Activated naive CD4-positive, alpha-beta T cell treated with Interleukin-2 at 50 U/mL for 16 hours (primary cell): ENCODE measurements at places on chromosomes 5 and 9.

DNA sequence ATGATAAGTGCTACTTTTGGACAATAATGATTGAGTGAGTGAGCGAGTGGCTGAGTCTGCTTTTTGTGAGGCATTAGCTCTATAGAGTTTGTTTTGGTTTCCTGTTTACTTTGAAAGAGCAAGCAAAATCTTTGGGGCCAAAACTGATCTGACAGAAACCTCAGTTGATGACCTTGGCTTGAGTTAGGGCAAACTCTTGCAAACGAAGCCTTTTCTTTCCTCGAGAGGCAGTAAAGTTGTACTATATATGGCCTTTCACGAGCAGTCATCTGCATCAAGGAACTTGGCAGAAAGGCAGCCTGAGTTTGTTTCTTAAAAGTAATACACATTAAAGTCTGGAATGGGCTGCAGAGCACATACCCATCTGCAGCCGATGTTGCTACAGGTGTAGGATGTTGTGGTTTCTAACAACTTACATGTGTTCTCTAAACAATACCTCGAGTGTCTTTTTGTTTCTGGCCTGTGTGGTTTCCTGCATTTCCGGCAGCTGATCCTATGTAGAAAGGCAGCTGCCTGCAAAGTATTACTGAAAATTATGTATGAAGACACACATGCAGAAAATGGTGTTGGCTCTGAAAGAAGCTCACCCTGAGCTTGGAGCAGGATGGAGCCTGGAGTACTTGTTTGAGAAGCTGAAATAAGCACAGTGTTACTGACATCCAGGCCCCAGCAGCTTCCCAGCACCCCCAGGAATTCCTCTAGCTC, 60.8 kb downstream of the FOXD1 start:
- peak; percentile 25 for DNase-seq

- DNase-seq, result no peak
These were observed at the start of gene AGXT2 for GRCh38 chr5:35047785-35048404. AGXT2 (minus strand) TSS chr5:35047949; CDS start chr5:35047892, 57 bp downstream.

GRCh38 chr5:91315701-91316100, 67.4 kb downstream of the ARRDC3 start:
- DNase-seq, result no peak

- DNase-seq, result no peak
These were observed 830.4 kb downstream of the MAT2B start for GRCh38 chr5:164335837-164336236.

GRCh38 chr5:93791518-93791972, 50.1 kb upstream of the POU5F2 start:
- DNase-seq, result no peak

- no peak for DNase-seq
These were observed 14.5 kb downstream of the FKTN start for GRCh38 chr9:105572455-105572854.

DNA sequence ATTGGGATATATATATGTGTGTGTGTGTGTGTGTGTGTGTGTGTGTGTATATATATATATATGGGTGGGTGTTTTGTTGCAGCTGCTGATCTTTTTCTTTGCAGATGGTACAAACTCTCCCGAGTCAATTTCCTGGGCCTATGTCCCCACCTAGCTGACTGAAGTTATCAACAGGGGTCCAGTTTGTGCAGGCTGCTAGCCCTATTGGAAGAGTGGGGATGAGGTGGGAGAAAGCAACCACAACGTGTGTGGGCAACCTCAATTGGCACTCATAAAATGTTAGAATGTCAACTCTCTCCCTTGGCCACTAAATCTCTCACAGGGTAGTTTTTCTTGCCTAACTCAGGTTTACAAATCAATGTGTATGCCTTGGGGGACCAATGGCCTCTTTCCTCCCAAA, 5.6 kb downstream of the NR4A3 start:
- no peak for DNase-seq

DNA sequence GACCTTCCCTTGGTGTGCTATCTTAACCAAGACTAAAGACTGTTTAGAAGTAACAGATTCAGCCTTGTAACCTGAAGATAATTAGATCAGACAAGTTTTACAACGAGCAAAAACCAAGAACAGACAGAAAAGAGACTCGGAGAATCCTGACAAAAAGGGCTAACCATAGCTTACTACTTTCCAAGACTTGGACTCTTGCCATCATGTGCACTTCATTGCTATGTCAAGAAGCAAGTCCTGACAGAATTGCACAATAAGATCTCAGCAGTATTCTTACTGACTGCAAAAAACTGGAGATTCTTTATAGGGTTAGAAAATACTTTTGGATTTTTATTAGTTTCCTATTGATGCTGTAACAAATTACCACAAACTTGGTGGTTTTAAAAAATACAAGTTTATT, 1539.0 kb upstream of the NUDT12 start:
- no peak for DNase-seq

GRCh38 chr5:176188506-176189193, 49.6 kb upstream of the SIMC1 start:
- DNase-seq, result no peak

DNA sequence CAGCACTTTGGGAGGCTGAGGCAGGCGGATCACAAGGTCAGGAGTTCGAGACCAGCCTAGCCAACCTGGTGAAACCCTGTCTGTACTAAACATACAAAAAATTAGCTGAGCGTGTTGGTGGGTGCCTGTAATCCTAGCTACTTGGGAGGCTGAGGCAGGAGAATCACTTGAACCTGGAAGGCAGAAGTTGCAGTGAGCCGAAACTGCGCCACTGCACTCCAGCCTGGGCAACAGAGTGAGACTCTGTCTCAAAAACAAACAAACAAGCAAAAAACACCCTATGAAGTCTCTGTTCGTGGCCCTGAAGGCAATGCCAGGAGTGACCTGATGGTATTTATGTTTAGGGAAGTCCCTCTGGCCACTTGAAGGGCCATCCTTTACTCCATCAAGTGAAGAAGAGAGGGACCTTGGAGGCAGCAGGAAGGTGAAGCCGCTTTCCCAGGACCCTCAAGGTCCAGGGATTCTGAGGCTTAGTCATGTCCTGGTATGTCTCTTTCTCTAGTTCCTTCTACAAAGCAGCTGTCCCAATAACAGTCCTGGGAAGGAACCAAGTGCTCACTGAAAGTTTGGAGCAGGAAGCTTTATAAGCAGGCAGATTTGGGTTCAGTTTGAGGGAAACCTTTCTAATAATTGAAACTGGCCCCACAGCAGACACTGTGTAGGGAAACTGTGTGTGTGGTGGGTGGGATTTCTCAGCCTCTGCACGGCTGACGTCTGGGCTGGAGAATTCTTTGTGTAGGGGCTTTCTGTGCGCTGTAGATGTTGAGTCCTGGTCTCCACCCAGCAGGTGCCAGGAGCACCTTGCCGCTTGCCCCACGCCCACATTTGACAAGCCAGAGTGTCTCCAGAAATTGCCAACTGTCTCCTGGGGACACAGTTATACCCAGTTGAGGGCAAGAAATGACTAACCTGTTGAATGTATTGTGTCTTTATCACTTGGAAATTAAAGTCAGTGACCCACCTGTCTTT, 12.5 kb downstream of the PHF2 start:
- no peak for DNase-seq

DNA sequence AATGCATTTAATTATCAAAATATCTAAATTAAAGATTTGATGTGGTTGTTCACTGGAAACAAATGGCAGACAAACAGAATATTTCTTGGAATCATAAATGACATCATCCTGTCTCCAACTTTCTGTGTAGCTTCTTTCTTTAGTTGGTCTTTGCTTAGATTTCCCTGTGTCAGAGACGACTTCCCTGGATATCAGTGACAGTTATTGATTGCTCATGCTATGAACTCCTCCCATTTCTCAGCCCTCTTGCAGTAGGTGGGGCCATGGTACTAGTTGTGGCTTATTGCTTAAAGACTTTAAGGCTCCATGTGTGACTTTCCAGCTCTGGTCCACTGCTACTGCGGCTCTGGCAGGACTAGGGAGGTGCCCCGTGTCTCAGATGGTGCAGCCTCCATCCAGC, 592.6 kb downstream of the MTRR start:
- no peak for DNase-seq

- no peak for DNase-seq
These were observed 66.4 kb downstream of the MACROH2A1 start for GRCh38 chr5:135332519-135333150.

GRCh38 chr9:96216583-96216982, 85.4 kb downstream of the HSD17B3 start:
- DNase-seq, result no peak

GRCh38 chr5:3786165-3786564, 190.5 kb downstream of the IRX1 start:
- DNase-seq, result no peak

DNA sequence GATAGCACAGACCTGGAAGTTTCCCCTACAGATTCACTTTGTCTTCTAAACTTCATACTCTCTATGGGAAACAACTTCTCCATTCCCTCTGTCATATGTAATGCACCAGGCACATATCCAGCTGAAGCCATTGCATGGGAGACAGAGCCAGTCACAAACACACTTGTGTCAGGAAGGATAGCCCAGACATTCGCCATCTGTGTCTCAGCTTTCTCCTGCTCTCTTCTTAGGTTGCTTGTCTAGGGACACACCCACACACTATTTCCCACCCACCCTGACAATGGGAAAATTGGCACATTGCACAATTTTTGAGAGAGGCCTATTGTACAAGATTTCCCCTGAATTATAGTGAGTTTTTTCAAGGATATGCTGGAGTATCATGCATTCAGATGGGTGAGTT, 158.4 kb upstream of the MPDZ start:
- DNase-seq, result no peak

GRCh38 chr5:150106674-150107426, 20.5 kb upstream of the CSF1R start:
- no peak for DNase-seq

DNA sequence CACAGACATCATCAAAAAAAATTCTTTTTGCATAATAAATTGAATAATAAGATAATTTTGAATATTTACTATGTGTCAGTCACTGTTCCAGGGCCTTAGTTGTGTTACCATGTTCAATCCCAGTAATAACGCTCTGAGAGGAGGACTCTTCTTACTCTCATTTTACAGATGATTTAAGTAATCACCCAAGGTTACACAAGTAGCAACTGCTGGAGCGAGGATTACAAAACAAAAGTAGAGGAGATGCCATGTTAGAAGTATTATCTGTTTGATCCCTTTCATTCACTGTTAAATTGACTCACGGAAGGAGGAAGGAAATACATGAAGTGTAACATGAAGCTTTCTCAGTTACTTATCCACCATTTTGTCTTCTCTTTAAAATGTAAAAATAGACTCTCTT, 412.8 kb downstream of the NFIB start:
- DNase-seq, result no peak

- DNase-seq, result no peak
These were observed 124.7 kb downstream of the CEP120 start for GRCh38 chr5:123298335-123299030.

GRCh38 chr9:1049641-1050040, 516 bp upstream of the DMRT2 start:
- no peak for DNase-seq

- DNase-seq, result peak; percentile 21
These were observed 12.0 kb upstream of the C9 start for GRCh38 chr5:39376293-39376714.

- DNase-seq, result no peak
These were observed 27.2 kb downstream of the ARHGAP26 start for GRCh38 chr5:142797420-142797819.

- no peak for DNase-seq
These were observed 163.4 kb upstream of the DMAC1 start for GRCh38 chr9:7963026-7963425.

DNA sequence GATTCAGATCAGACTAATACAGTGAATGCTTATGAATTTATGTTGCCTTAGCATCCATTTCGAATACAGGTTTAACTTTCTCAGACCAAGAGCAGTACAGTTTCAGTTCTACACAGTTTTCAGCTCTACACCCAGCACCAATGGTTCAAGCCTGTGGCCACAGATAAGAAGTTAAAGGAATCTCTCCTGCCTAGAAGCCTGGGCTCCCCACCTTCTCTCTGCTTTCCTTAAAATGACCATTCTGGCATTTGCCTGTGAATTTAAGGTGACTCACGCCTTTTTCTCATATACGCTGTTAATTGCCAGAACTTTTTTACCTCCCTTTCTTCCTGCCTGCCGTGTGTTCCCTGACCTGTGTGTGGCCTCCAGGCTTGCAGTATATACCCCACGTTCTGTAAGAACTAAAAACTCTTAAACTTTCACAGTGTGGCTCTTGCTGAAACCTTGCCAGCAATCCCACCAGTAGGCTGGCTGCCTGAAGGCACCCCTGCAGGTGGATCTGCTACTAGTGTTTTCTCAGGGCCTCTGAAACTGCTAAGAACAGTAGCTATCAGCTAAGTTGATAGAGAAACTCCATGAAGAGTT, 692.8 kb upstream of the CDH18 start:
- no peak for DNase-seq

DNA sequence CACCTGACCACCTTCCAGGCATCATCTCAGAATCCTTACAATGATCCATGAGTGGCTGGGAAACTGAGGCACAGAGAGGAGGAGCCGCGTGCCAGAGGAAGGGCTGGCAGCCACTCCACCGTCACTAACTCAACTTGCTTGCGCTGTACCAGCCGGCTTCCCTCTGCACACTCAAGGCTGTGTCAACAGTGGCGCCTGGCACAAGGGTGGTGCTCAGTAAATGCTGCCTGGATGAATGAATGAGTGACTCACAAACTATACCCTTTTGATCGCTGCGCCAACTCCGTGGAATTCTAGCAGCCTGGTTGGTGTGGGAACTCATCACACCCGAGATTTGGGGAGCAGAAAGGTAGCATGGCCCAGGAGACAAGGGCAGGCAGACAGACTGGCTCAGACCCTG, 21.9 kb downstream of the PRRX2 start:
- DNase-seq, result no peak

GRCh38 chr9:125404733-125405132, 143.1 kb downstream of the GAPVD1 start:
- DNase-seq, result no peak

GRCh38 chr5:23147625-23148024, 294.5 kb upstream of the CDH12 start:
- DNase-seq, result no peak

DNA sequence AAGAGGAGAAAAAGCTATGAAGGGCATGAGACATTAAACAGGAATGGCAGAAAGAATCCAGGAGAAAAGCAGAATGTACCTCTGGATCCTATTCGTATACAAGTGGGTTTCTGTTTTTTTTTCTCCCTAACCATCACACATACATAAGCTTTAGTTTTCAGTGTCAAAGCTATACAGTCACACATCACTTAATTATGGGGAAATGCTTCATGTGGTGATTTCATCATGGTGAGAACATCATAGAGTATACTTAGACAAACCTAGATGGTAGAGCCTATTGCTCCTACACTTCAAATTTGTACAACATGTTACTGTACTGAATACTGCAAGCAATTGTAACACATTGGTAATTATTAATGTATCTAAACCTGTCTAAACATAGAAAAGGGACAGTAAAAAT, 290.6 kb downstream of the AOPEP start:
- no peak for DNase-seq

DNA sequence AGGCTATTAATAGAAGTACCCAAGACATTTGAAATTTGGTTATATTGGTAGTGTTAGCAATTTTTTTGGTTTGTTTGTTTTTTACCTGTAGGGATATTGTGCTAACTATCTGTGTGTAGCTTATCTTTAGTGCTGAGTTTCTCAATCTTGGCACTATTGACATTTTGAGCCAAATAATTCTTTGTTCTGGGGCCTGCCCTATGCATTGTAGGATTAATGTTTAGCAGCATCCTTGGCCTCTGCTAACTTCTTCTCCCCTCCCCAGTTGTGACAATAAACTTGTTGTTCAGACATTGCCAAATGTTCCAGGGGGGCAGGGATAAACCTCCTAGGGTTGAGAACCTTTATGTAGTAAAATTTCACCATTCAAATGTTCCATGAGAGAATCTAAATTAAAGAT, 4.0 kb downstream of the FBXO4 start:
- no peak for DNase-seq

GRCh38 chr9:83536332-83536731, 1.9 kb downstream of the FRMD3 start:
- DNase-seq, result no peak

GRCh38 chr5:87114631-87115030, 153.1 kb upstream of the RASA1 start:
- DNase-seq, result no peak
